ENCODE measurements at places on chromosomes 7 and 10.

- no peak for DNase-seq
Observed at GRCh38 chr7:41415471-41416207, 287.3 kb downstream of the INHBA start.

DNA sequence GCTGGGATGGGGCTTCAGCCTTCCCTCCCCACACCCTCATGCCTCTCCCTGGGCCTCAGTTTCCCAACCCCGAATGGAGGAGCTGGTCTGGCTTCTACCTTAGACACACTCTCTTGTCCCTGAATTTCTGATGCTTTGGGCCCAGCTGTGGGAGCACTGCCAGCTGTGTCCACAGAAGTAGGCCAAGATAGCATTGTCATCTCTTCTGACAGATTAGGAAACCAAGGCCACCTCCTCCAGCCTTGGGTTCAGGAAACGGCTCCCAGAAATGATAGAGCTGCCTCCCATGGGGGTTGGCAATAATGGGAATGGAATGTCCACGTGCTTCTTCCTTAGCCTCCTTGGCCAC, 1.3 kb downstream of the PPIF start:
- DNase-seq, result no peak

DNA sequence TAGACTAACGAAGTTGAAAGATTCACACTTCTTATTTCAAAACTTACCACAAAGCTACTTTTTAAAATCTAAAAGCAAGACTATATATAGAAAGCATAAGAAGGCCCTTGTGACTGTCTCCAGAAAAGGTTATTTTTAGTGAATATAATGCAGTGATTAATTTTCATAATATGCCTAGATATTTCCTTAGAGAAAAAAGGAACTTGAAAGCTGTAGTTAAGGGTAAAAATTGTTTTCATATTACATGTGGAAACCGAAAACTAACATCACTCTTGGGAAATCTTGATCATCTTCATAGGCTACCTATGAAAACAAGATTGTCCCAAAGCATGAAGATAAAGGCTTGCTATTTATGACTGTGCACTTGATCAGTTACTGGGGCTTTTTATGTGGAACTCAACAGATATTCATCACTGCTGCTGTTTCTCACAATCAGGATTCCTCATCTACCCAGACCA, 223.2 kb downstream of the SH2D4B start:
- no peak for DNase-seq

DNA sequence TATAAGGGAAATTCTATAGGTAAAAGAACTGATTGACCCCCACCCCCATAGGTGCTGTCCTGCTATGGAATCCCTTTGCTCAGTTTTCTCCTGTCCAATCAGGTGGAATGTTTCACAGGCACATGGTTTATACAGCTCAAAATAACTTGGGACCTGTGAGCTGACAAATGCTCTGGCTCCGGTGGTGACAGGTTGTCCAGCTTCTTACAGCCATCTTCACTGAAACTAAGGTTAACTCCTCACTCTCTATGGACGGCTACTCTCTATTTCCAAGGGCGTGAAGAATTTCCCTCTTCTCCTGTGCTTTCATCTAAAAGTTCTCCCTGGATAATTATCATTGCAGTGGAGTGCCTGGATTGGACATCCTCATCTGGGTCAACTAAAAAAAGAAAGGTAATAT, at the start of gene MYPN:
Gene MYPN, plus strand, starts transcription at position 158 of the 400 bp plus-strand sequence. CDS start 11,951 bp downstream, outside the sequence.
- no peak for DNase-seq

DNA sequence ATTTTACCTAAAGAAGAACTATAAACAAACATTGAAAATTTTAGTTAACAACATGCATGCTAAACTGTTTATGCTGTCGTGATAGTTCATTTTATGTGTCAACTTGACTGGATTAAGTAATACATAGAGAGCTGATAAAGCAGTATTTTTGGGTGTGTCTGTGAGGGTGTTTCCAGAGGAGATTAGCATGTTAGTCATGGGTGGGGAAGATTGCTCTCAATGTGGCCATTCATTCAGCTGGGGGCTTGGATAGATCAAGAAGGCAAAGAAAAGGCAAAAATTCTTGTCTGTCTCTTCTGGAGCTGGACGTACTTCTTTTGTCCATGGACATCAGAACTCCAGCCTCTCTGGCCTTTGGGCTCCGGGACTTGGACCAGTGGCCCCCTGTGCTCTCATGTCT, 172.9 kb upstream of the SEMA3E start:
- no peak for DNase-seq

DNA sequence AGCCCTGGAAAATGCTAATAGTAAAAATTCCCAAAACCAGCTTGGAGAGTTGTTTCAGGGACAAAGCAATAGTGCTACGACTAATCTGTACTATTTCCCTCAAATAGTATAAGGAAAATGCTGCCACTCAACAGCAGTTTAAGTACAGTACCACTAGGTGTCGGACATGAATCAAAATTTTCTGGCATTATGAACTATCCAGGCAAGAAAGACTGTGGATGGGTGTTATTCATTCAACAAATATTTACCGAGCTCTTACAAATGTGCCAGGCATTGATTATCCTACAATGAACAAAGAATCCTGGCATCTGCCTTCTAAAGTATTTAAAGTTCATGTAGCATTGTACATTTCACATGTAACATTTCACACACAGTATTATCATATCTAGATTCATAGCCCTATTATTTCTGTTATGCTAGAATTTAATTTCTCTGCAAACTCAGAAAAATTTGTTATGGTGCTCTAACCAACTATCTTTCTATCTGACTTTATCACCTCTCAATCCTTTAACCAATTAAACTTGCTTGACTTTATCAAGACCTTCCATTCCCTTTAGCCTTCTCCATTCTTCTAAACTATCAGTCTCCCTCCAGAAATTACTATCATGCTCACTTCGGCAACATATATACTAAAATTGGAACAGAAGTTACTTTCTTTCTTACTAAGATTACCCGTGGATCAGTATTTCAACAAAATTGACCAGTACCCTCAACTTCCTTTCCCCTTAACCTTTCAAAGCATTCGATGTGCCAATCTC, 80.6 kb downstream of the ARHGAP21 start:
- DNase-seq, result peak; percentile 60

GRCh38 chr10:26359670-26360069, 78.5 kb upstream of the APBB1IP start:
- no peak for DNase-seq

GRCh38 chr7:22393913-22394729, 37.2 kb upstream of the RAPGEF5 start:
- DNase-seq, result no peak

GRCh38 chr7:43108255-43109011, 4.0 kb upstream of the HECW1 start:
- peak; percentile 58 for DNase-seq

DNA sequence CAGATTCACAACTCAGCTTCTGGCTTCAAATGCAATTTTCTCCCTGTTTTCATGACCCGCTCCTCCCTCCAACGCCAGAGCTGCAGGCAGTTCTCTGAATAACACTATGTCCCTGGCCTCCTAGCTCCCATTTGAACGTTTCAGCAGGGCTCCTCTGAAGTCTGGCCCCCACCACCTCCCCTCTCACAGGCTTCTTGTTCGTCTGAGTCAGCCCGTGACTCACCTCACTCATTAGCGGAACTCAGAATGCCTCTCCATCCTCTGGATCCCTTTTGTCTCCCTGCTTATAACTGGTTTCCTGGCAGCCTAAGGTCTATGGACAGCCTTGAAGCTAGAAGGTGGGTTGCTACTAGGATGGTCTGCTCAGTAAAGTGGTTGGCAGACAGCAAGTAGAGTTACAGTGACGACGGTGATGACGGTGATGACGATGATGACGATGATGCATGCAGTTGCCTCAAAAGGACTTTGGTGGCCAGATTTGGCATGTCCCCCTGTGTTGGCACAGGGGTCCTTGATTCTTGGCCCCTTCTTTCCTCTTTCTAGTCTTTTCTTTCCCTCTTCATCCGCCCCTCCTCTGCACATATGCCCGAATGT, 83.3 kb upstream of the MKLN1 start:
- no peak for DNase-seq

DNA sequence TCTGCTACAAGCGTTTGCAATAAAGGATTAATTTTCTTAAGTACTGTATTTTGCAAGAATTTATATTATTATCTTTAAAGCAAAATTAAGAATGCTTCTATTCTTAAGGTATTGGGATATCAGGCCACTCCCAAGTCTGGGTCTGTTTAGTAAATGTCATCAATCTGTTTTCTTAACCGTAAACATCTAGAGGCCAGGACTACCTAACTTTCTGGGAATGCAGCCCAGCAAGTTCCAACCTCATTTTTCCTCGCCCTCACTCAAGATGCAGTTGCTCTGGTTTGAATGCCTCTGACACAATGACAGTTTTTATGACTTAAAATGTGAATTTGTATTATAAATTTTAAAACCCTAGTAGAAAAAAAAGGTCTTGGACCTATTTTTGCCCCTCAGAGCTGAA, 143.5 kb downstream of the INHBA start:
- no peak for DNase-seq

DNA sequence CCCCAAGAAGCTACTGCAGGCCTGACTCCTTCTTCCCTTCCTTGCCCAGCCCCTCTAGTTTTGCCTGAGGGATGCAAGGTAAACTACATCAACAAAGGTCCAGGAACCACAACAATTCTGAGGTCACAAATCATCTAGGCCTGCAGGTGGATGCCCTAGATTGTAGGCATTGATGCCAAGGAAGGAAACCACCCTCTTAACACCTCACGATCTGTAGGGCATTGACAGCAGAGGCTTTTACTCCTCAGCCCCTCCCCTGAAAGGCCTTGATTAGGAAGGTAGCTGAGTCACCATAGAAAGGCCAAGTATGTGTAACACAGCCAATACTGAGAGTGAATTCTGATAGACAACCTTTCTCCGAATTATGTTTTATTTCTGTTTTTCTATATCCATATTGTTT, 46.7 kb upstream of the FAM3C start:
- peak; percentile 36 for DNase-seq
